ENCODE measurements at places on chromosomes 12 and 14.

GRCh38 chr14:36317650-36318049 lies 2.8 kb downstream of the MBIP start:
- DNase-seq = no peak

DNA sequence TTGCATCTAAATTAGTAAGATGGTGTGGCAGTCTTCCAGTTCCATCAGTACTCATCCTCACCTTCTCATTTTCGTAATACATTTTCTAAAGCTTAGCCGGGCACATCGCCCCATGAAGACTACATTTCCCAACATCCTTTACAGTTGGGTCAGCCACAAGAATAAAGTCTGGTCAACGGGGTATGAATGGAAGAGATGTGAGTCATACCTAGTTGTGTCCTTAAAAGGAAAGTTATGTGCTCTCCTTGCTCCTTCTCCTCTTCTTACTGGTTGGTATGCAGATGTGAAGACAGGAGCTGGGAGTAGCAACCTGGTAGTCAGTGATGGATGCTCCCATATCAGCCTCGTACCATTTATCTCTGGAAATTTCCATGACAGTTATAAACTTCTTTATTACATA lies 35.9 kb upstream of the EGLN3 start:
- no peak for DNase-seq

- no peak for DNase-seq
Observed at GRCh38 chr14:71264260-71264659, 357.0 kb downstream of the PCNX1 start.

GRCh38 chr12:46493150-46493833 lies 120.7 kb upstream of the SLC38A2 start:
- DNase-seq = no peak

- no peak for DNase-seq
Observed at GRCh38 chr12:90871726-90872096, 83.3 kb downstream of the CCER1 start.

DNA sequence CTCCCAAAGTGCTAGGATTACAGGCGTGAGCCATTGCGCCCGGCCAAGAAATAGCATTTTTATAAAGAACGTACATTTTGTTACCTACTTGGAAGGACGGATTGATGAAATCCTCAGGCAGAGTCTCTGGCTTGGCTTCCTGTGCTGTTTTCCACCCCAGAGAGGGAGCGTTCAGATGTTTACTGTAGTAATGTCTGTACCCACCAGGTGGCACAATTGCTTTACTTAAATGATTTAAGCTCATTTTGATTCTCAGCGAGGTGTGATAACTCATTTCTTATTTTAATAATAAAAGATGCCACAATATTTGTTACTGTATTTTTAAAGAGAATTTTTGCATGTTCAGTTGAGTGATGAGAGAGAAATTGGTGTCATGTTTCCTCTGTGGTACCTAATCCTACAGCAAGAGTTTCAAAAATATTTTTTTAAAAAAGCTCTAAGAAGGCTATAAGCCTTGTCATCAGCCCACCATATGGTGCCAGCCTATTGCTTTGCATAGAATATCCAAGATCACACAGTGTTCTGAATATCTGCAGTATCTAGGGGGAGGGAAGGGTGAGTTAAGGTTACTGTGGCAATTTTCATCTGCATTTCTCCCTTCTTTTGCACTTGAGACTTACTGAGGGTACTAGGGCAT lies 82.6 kb upstream of the TRAF3 start:
- peak; percentile 1 for DNase-seq

DNA sequence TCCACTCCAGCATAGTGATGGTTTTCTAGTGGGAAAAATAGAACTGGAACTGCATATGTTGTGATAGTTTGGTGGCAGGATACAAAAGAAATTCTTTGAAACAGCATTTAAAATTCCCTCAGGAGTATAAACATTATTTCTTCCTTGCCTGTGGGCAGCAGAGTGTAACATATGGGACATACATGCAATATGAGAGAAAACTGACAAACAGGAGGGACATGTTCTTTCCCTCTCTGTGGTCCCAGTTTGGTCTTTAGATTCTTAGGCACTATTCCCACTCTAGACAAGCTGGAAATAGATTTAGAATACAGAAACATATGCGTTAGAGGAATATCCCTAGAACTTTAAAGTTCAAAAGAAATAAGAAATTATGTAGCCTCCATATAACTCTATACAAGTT lies 68.0 kb downstream of the MGAT4C start:
- no peak for DNase-seq

- peak; percentile 41 for DNase-seq
Observed at GRCh38 chr12:4567073-4567881, 5.3 kb downstream of the DYRK4 start.

GRCh38 chr12:16939871-16940306 lies 333.9 kb upstream of the LMO3 start:
- peak; percentile 2 for DNase-seq

DNA sequence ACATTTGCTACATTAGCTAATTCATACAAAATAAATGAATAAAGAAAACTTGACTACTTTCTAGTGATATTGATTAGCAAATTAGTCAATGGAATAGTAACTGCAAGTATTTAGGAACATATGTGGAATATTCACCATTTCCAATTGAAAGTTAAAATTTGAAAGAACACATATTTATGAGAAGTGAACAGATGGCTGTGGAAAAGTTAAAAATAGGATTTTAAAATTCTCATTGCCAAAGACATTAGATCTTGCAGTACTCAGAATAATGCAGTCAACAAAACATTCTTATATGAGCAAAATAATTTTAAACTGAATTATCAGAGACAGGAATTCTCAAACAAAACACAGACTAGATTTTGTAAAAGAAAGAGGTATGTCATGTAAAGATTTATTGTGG lies 613.9 kb upstream of the NOVA1 start:
- no peak for DNase-seq

DNA sequence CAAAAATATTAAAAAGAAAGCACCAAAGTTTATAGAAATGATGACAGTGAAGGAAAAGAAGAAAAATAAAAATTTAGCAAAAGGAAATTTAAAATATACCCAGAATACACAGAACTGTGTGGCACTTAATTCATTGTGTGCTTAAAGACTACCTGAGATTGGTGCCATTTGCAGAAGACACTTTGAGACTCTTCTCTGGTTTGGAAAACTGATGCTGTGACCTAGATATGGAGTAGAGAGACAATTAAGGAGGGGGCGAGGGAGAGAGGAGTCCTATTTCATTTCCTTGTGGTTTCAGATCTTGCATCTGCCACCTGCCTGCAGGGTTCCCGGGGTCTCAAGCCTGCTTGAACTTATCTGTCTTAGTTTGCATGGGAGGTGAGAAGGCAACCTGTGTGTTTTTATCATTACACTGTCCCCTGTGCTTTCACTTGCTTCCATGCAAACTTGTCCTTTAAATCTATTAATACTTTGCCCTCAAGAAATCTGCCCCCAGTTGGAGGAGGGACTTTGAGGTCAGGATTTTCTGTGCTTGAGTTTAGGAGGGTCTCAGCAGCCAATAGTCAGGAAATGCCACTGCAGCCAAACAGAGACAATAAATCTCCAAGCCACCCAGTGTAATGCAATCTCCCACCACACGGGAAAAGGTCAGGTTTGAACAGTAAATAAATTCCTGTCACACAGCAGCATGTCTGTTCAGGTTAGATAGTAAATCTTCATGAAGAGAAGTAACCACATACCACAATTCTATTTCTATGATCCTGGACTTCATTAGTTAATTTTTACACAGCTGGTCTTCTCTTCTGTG lies 119.4 kb downstream of the CAND1 start:
- DNase-seq = no peak

- DNase-seq = no peak
Observed at GRCh38 chr14:35438910-35439713, 34.6 kb upstream of the NFKBIA start.

GRCh38 chr12:93727195-93727811 lies 50.1 kb downstream of the CRADD start:
- no peak for DNase-seq

- no peak for DNase-seq
Observed at GRCh38 chr12:72610342-72610741, 338.2 kb downstream of the TRHDE start.

DNA sequence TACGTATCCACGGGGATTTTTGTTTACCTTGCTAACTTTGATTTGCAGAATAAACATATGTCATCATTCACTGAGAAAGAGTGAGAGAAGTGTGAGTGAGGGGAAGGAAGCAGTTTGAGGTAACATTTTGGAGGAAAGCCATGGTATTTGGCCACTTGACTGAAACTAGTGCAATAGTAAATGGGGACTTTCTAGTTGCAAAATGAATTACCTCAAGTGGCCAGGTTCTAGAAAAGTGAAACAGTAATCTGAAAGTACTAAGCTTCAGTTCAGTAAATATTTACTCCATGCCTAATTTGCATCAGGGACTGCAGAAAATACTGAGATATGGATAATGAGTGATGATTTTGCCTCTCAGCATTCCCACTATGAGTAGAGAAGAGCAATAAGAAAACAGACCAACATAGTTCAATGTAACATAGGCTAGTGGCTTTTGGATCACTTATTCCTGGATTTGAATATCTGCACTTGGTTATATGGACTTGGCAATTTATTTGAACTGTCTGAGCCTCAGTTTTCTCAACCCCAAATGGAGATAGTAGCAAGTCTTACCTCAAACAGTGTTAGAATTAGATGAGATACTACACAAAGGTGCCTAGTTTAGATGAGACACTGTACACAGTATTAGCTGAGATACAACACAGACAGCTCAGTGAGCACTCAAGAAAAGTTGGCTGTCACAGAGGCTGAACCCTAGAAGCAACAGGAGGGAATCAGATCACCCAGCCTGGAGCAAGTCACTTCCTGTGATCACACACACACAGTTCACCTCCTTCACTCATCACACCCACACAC lies 439.1 kb downstream of the NPAS3 start:
- no peak for DNase-seq

DNA sequence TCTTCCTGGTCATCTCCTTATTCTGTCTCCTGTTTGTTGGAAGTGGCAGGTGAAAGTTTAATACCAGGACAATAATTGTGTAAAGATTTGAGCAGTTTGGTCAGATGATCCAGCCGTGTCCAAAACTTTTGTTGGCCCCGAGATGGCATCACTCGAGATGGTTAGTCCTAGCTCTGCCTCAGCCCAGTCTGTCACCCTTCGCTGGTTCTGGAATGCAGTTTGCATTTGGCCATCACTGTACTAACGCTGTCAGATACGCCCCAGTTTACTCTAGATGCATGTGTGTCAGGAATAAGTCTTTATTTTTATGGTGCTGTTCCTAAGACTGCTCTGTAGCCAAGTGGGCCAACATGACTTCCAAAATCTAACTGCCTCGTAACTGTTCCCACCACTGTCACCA lies 79.6 kb downstream of the MOK start:
- DNase-seq = no peak

DNA sequence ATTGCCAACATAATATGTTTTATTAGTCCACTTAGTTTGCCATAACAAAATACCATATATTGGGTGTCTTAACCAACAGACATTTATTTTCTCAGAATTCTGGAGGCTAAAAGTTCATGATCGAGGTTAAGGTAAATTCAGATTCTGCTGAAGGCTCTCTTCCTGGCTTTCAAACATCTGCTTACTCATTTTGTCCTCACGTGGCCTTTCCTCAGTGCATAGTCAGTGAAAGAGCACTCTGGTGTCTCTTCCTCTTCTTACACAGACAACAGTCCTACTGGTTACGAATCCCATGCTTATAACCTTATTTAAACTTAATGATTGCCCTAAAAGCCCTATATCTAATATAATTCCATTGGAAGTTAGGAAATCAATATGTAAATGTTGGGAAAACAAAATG lies 479.7 kb downstream of the FSCB start:
- no peak for DNase-seq

DNA sequence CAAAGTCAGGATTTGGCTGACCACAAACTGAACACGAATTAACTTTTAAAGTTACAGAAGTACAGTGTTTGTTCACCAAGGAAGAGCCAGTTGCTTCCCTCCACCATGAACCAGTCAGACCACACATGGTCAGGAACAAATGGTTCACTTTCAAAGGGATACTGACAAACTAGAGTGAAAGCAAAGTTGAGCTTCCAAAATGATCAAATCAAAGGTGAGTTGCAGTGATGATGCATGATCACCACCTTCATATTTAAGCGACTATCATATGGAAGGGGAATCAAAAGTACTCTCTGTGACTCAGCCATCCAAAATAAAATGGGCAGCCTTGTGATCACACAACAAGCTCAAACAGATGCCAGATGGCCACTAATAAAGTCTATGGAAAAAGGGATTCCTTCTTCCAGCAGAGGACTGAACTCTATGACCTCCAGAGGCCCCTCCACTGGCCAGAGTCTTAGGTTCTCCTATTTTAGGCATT lies 13.1 kb downstream of the NT5DC3 start:
- no peak for DNase-seq

DNA sequence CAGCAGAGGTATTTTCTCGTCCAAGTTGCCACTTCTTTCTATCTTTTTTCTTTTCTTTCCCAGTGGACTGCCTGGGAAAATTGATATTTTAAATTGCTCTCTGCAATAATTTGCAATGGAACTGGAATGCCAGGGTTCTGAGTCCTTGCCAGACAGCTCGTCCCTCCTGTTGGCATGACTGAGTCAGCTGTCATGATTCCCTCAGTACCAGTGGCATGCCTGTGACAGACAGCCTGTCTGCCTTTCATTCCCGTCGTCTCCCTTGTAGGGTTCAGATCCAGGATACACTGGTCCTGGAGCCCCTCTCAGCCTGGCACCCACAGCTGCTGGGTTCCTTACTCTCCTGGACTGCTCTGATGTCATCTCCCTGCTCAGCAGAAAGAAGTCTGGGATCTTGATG lies 84.8 kb downstream of the PTPN11 start:
- no peak for DNase-seq

DNA sequence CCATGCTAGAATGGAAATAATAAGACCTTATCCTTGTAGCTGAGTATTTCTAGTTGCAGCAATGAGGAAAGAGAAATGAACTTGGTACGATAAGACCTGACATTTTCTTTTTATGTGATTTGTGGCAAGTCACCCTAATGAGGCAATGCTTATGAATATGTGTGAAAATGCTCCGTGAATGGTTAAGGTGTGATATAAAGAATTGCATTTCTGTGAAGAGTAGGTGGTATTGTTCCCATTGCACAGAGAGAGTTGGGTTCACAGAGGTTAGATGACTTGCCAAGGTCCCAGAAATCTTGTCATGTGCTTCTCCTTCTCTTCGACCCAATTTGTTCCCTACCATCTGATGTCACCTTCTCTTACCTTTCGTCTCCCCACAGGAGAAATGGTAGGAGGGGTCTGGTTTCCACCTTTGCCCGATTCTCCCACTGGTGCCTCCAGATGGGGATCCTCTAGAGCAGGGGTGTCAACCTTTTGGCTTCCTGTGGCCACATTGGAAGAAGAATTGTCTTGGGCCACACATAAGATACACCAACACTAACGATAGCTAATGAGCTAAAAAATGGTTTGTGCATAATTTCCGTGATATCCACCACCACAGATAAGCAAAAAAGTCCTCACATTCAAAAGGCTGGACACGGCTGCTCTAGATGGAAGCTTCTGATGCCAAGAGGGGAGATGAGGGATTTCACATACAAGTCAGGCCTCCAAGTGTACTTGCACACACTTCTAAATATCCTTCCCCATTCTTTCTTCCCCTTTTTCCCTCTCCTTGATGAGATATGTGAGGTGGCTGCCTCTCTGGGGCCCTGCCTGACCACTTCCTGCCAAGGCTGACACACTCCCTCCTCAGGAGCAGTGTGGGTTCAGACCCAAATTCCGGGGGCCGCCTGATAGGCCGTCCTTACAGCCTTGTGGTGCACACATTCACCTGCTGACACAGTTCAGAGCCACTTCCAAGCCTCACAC lies 96.1 kb downstream of the PLXNC1 start:
- peak; percentile 89 for DNase-seq

- DNase-seq = no peak
Observed at GRCh38 chr14:58607952-58608317, 29.8 kb upstream of the DACT1 start.
